Activated CD8-positive, alpha-beta memory T cell treated with anti-CD3 and anti-CD28 coated beads, Interleukin-2, amount 10 ng/mL, durations not matched to agents 7 days and 5 days (primary cell): ENCODE measurements at places on chromosomes 16 and 17. TPM values are rescaled to one million over a fixed set of nuclear protein-coding genes. Genes with fewer than 3 reads are reported as not detected.

Gene LPO
- total RNA-seq: not detected

Gene CASKIN1
- 0.09 TPM for total RNA-seq

Gene CLEC16A
- total RNA-seq: 36.5 TPM

Gene TBX21
- total RNA-seq: 68.4 TPM

Gene TAC4
- total RNA-seq: not detected

Gene SNX20
- 60.0 TPM for total RNA-seq
